ENCODE measurements at places on chromosomes 3 and 15.

- DNase-seq: peak; percentile 10
Measured at GRCh38 chr3:49813497-49814174, at the start of gene UBA7. UBA7 (minus strand) TSS chr3:49813953; CDS start chr3:49813787, 166 bp downstream.

GRCh38 chr3:16192176-16192811 lies 17.8 kb downstream of the GALNT15 start:
- no peak for DNase-seq

- DNase-seq: no peak
Measured at GRCh38 chr3:144516026-144516425, 544.4 kb downstream of the DIPK2A start.

GRCh38 chr3:142993958-142994442 lies 7.4 kb upstream of the U2SURP start:
- DNase-seq: peak; percentile 45

DNA sequence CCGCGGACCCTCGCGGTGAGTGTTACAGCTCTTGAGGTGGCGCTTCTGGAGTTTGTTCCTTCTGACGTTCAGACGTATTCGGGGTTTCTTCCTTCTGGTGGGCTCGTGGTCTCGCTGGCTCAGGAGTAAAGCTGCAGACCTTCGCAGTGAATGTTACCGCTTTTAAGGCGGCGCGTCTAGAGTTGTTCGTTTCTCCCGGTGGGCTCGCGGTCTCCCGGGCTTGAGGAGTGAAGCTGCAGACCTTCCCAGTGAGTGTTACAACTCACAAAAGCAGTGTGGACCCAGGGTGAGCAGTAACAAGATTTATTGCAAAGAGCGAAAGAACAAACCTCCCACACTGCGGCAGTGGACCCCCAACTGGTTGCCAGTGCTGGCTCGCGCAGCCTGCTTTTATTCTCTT lies 177.1 kb downstream of the UACA start:
- no peak for DNase-seq

DNA sequence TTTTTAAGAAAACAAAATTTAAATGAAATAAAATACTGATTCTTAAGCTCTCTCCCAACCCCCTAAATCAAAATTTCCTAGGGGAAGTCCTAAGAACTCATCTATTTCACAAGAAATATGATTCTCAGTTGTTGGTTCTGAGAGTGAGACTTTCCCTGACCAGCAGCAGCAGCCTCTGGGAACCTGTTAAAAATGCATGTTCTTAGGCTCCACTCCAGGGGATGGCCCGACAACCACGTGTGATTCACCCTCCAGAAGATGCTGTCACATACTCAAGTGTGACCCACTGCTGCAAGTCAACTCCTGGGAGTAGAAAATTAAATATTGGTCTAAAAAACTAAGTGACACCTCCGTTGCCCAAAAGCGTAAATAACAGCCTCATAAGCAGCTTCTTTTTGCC lies 343.2 kb upstream of the NR2F2 start:
- no peak for DNase-seq
